ENCODE measurements at places on chromosomes 3 and 15. TPM values are rescaled to one million over a fixed set of nuclear protein-coding genes. Genes with fewer than 3 reads are reported as not detected.
A peak's percentile ranks its signal among the peaks of the same experiment; 100 is the strongest.

DNA sequence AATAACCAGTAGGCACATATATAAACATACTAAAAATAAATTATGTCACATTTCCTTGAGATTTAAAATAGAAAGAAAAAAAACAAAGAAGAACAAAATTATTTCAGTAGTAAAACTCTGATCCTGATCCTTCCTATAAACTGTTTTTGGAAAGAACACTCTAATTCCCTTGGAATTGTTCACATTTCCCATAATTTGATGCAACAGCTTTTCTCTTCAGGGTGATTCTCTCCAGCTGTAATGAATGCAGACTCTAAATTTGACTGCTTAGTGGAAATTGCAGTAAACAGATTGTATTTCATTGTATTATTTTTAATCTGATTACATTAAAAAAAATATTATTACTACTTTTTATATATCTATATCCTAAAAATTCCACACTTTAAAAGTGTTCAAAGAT, 70.2 kb upstream of the ABI3BP start:
- H3K4me1 ChIP-seq: peaks cover 29% of the 10 kb centered on the region
- H3K4me3 ChIP-seq: no peak overlapping the region
- DNase-seq: no peak

DNA sequence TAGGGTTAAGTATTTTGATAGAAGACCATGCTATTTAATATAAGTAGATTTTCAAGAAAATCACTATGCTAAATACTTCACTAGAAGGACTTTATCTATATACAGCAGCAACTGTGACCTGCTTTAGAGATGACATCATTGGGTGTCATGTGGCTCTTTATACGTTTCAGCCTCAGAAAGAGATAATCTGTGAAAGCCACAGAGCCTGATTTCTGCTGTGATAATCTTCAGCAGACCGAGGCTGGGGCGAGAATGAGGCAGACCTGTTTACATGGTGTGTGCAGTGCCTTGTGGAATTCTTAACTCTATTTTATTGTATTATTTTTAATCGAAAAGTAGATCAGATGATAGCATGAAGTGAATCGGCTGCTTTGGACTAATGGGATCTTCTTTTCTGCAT, 471.2 kb downstream of the MFSD1 start:
- no peak for DNase-seq
- H3K4me1 ChIP-seq: no peaks in the 10 kb centered on the region
- H3K4me3 ChIP-seq: no peak overlapping the region
- H3K36me3 ChIP-seq: no peaks in the 10 kb centered on the region

GRCh38 chr3:67635806-67636205, 18.6 kb downstream of the SUCLG2 start:
- H3K4me3 ChIP-seq: peak overlapping the region; percentile 39
- DNase-seq: peak; percentile 40
- H3K4me1 ChIP-seq: peaks cover 32% of the 10 kb centered on the region
- no peaks in the 10 kb centered on the region for H3K27me3 ChIP-seq
- H3K27ac ChIP-seq: peak overlapping the region; percentile 92

DNA sequence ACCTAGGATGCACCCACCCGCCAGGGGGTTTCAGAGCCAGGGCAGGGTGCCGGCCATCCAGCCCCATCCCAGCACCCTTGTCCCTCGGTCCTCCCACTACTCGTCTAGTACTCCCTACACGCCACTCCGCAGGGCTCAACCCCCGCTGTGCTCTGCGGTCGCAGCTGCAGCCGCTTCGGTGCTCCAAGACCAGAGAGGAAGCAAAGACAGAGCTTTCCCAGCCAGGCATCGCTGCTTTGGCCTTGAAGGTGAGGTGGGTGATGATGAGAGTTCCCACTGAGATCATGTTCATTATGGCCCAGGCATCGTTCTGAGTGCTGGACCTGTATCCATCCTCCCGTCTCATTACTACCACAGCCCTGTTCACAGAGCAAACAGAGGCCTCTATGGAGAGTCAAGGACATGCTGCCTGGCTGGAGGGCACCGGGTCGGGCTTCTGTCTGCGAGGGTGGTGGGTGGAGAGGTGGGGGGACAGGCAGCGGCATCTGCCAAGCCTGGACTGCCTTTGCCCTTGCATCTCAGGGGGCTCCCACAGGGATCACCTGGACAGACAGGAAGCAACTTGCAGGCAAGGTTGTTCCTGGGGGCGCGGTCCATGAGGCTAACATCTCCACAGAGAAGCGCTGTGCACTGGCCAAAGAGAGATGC, 66.9 kb downstream of the KLF13 start:
- H3K4me3 ChIP-seq: no peak overlapping the region
- H3K36me3 ChIP-seq: no peaks in the 10 kb centered on the region
- H3K27ac ChIP-seq: no peak overlapping the region

DNA sequence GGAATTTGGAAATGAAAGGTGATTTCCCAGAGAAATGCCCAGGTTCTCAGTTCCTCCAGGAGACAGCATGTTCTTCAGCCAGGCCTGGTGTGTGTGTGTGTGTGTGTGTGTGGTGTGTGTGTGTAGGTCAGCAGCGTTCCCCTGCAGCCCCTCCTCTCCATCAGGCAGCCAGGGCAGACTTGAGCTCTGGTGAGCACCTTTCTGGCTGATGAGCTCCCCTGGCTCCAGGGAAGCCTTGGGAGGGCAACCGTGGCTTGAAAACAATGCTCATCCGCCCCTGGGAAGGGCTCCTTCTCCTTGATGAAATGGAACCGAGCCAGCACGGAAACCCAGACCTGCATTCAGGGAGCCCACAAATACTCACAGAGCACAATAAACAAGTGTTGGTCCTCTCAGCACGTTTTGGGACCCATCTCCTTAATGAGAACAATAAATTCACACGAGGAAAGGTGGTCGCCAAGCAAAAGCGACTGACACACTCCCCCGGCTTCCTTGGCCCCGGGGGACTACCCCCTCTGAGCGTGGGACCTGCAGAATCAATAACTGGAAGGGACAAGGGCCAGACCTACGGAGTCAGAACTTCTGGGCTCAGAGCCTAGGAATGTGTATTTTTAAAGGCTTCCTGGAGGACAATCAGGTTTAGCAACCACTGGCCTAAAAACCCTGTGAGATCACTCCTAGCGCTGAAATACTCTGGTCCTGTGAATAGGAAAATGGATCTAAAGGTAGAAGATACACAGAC, 38.6 kb upstream of the HES1 start:
- H3K4me3 ChIP-seq: no peak overlapping the region
- H3K36me3 ChIP-seq: no peaks in the 10 kb centered on the region
- H3K27me3 ChIP-seq: peaks cover 24% of the 10 kb centered on the region
- DNase-seq: peak; percentile 45
- H3K4me1 ChIP-seq: 0 out of 2 replicates have a peak, but pooled peaks cover 3% of the 10 kb centered on the region
- no peak overlapping the region for H3K27ac ChIP-seq

DNA sequence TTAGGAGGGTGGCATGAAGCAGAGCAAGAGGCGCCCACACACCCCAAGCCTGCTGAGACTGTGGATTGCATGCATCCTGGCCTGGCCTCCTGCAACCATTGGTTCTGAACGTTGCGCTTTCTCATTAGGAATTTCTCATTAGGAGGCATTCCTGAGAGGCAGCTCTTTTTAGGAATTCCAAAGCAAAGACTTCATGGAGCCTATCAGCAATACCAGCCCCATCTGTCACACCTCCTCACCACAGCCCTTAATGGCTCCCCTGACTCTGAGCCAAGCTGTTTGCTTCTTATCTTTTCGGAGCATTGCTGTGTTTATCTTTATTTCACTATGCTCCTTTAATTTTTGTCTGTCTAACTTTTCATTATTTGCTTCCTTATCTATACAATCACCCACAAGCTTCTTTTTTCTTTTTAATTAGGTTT, 226.9 kb downstream of the CACNA2D3 start:
- no peak overlapping the region for H3K4me3 ChIP-seq
- no peaks in the 10 kb centered on the region for H3K36me3 ChIP-seq
- H3K27me3 ChIP-seq: no peaks in the 10 kb centered on the region
- DNase-seq: no peak
- no peak overlapping the region for H3K27ac ChIP-seq

- no peak overlapping the region for H3K4me3 ChIP-seq
- DNase-seq: no peak
Measured at GRCh38 chr15:51186891-51187290, 92.2 kb upstream of the TNFAIP8L3 start.

DNA sequence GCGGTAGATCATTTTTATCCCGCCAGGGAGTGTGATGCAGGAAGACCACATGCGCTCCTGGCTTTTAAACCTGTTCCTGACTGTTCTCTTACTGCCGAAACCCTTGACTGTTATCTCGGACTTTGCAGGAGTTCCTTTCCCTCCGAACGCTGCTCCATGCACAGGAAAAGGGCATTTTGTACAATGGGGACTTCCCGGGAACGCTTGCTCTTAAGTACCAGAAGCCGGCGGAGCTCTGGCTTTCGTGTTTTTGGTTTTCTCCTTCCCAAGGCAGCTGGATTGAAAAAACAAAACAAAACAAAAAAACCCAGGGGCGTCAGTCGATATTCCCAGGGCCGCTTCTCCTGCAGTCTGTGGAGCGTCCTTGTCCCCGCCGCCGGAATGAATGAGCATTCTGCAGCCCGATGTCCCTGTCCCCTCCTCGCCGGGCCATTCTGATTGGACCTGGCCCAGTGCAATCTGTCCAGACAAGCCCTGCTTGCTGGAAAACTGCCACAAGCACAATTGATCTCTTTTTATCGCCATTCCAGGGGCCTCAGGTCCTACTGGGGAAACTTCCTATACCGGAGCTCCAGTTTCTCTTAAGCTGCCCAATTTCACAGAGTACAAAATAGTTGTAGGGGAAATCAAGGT, 44.8 kb downstream of the SLC6A1 start:
- H3K4me1 ChIP-seq: no peaks in the 10 kb centered on the region
- H3K27me3 ChIP-seq: peaks cover 29% of the 10 kb centered on the region
- no peak overlapping the region for H3K4me3 ChIP-seq
- H3K27ac ChIP-seq: no peak overlapping the region

GRCh38 chr15:74377831-74378766, 10.7 kb upstream of the CYP11A1 start:
- no peak overlapping the region for H3K4me3 ChIP-seq
- DNase-seq: no peak
- H3K27me3 ChIP-seq: no peaks in the 10 kb centered on the region
- H3K36me3 ChIP-seq: no peaks in the 10 kb centered on the region
- H3K4me1 ChIP-seq: peaks cover 16% of the 10 kb centered on the region

DNA sequence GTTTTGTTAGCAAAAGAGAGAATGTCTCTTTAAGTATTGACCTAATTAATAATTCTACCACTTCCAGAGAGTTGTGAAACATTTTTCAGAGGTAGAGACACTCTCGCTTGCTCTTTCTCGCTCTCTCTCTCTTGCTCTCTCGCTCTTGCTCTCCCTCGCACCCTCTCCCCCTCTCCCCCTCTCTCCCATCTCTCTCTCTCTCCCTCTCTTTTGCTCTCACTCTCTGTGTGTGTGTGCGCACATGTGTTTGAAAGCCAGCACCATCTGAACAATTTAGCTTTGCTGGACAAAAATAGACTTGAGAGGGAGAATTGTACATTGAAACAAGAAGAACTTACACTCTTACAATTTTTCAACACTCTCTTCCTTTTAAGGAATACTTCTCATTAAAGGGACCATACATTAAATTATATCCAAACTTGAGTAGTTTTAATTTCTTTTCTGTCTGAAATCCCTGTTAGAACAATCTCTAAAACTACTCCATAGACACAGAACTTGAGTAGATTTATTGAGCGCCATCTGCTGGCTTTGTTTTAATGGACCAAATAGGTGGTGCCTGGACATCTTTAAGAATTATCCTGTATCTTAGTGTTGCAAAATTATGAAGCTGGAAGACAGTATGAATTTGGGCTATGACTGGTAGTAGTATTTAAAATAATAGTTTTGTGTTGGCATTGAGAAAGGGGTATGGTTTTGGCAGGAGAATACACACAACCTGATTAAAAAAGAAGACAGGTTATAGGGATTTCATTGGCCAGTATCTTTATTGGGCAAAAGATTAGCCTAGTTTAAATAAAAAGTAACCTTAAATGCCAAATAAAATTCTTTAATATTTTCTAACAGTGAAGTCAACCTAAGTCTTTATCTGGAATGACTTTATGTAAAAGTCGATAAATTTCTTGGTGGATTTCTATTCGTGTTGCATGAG, 124.6 kb downstream of the AKAP13 start:
- no peaks in the 10 kb centered on the region for H3K4me1 ChIP-seq
- no peaks in the 10 kb centered on the region for H3K36me3 ChIP-seq
- H3K27ac ChIP-seq: no peak overlapping the region
- peak; percentile 73 for DNase-seq
- H3K27me3 ChIP-seq: no peaks in the 10 kb centered on the region

DNA sequence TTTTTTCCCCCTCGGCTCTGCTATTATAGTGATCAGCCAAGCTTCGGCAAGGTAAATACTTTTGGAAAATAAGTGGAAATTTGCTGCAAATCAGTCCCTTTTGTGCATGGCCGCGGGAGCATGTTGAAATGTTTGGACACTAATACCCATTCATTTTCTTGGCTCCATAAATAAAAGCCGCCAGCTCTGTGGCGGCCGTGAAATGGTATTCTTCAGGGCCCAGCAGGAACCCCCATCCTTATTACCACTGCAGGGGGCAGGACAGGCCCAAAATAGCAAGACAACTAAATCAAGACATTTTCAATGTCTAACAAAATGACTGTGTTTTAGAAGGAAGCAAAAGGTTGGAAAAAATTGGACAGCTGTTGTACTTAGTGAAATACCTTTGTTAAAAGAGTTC, 362.3 kb downstream of the NR2F2 start:
- no peaks in the 10 kb centered on the region for H3K36me3 ChIP-seq
- DNase-seq: no peak
- no peaks in the 10 kb centered on the region for H3K27me3 ChIP-seq
- no peak overlapping the region for H3K27ac ChIP-seq
- no peaks in the 10 kb centered on the region for H3K4me1 ChIP-seq
- no peak overlapping the region for H3K4me3 ChIP-seq

DNA sequence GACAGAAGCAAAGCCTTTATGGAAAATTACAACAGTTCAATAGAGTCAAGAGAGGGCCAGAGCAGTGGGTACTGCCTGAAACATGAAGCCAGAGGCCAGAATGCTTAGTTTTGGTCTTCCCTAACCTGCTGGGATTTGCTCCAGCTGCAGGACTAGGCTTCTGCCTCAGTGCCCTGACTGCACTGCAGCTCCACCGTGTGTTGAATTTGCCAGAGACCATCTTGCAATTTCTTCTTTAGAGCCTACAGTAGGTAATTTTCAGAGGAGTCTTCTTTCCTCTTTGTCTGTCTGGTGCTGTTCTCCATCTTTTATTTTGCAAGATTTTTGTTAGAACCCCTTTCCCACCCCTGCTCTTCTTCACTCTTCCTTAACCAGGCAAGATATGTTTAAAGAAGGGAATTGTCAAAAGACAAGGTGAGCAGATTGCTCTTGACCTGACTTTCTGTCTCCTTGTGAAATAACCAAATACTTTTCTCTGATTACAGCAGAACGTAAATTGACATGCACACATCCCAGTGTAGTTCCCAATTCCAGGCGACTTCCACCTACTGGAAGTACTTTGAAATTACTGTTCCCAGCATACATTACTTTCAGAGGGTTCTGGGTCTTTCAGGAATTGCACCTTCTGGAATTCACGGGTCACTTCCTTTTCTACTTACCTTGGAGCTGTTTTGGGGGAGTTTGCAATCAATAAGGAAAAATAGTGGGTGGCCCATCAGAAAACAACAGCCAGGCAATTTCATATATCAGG, 161.2 kb downstream of the MINAR1 start:
- peak; percentile 44 for DNase-seq
- no peak overlapping the region for H3K4me3 ChIP-seq
- H3K27ac ChIP-seq: no peak overlapping the region

PRICKLE2 gene
- total RNA-seq: 24.8 TPM

MESD gene
- total RNA-seq: 22.3 TPM

SLC24A5 gene
- total RNA-seq: not detected

PPP1R14D gene
- not detected for total RNA-seq

NFKBIZ gene
- 19.1 TPM for total RNA-seq

CRABP1 gene
- not detected for total RNA-seq

Measured in GM23248 (cell line).